ENCODE measurements at places on chromosomes 2 and 18.

- no peak for DNase-seq
These were observed 1346.8 kb upstream of the PIK3C3 start for GRCh38 chr18:40608226-40608625.

- DNase-seq = no peak
These were observed 52.3 kb downstream of the HIBCH start for GRCh38 chr2:190267302-190267701.

DNA sequence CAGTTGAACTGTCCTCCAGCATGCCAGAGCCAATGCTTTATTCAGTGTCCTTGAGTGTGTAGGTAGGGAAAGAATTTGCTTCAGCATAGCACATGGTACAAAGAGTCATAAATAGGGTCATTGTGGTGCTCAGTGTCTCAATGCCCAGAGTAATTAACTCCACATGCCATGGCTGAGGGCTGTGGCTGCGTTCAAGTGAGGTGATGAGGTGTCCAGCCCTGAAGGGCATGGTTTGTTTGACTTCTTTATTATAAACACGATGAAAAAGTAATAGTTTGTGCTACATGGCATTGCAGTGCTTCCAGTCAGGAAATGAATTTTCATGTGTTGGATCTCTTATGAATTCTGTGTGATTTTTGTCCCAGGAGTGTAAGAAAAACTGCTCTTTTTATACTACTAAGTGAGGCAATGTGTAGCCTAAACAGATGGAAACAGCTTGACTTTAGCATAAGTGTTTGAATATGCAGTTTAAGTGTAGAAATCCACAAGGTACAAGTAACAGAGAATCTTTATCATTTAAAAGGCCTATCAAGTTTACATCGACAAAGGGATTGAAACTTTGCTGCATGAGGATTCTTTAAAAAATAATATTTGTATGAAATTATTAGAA is 507.9 kb upstream of the CDH2 start:
- DNase-seq = no peak

DNA sequence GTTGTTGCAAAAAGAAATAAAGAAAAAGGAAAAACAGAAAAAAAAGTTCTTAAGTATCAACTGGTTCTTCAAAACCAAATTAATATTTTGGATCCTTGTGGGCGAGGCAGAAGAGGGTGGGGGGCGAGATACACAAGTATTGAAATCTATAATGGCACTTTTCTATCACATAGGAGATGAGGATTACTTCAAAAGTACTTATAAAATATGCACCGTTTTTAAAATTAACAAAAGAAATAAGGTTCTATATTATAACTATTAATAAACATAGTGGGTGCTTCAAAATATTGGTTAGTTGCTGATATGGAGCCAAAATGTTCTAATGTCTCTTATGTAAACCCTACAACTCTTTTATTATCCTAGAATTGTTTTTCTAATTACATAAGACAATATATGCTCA is 2.1 kb downstream of the FECH start:
- DNase-seq = no peak

GRCh38 chr2:170408461-170409163 is 230.7 kb downstream of the MYO3B start:
- no peak for DNase-seq

DNA sequence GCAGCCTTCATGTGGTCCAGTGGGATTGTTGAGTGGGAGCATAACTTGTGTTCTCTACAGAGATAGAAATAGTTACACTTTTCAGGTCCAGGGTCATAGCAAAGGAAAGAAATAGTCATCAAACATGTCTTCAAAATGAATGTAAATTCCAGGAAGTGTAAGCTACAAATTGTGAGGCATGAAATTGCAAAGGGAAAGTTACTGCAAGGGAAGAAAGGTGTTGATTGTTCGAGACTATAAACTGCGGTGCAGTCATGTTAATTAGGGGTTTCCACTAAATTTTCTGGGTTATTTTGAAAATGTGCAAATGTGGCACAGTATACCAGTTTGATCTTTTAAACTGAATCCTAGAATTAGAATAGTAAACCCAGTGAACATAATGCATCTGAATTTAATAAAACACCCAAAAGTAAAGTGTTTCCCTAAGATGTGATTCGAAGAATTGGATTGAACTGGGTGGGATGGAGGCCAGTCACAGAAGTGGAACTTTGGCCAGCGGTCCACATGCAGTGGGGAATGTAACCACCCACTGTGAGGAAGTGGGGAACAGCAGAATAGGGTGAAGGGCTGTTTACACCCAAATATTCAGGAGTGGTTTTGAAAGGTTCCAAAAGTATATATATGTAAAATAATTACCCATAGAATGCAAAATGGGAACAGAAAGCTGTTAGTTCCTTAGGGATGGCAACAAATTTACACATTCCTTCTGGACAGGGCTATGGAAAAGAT is 126.5 kb upstream of the CCDC68 start:
- DNase-seq = no peak

DNA sequence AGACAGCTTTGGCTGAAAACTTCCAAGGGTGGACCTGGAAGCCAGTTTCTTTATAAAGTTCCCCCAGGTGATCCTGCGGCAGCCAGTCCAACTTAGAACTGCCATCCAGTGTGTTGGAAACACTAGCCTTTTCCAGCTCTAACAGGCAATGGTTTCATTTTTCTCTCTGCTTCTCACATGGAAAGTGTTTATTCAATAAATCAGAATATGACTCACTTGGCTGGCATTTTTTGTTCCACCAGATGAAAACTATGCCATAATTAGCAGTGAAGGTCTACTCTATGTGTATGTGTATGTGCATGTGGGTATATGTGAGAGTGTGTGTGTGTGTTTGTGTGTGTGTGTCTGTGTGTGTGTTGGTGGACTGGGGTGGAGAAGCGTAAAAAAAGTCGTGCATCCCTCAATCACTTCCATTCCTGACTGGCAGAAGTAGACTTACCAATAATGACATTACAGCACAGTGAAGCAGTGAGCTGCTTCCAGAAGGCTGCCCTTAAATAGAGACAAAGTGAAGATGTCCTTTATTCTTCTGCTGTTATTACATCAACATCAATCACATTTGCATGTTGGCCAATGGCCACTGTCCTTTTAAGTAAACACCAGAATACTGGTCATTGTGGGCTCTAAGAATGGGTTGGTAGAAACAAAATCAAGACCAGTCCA is 90.9 kb upstream of the SETBP1 start:
- no peak for DNase-seq

DNA sequence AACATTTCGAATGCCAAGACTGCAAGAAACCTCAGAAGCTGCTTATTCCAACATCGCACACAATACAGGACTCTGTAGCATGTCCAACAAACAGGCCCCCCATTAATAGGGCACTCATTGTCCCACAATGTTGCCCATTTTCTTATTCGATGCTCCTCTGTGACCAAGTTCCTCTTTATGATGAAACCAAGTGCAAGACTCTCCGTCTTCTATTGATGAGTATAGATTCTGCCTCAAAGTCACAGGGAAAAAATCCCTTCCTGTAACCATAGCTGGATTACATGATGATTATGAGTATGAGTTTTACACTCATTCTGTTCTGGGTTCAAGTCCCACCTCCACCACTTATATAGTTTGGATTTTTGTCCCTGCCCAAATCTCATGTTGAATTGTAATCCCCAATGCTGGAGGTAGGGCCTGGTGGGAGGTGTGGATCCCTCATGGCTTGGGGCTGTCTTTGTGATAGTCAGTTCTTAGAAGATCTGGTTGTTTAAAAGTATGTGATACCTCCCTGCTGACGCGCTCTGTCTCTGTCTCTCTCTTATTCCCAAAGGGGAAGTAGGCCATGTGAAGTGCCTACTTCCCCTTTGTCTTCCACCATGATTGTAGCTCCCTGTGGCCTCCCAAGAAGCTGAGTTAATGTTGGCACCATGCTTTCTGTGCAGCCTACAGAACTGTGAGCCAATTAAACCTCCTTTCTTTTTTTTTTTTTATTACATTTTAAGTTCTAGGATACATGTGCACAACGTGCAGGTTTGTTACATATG is 148.7 kb downstream of the OSR1 start:
- no peak for DNase-seq

DNA sequence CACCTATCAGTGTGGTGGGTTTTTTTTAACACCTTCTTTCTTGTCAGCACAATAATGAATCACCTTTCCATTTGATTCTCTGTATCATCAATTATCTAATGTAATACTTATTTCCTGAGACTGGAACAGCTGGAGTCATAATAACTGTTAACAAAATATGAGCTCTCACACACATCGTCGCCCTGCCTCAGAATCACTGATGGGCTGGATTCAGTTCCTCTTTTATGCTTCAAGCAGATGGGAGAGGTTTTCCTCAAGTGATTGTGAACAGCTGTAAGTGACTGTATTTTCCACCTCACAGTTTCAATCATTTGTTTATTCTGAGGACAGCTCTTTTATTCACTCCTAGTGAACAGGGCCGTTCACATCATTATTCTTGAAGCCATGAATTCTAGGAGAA is 330.2 kb downstream of the DSC3 start:
- DNase-seq = no peak

- DNase-seq = no peak
These were observed 4.4 kb upstream of the ZEB2 start for GRCh38 chr2:144524118-144525009.

DNA sequence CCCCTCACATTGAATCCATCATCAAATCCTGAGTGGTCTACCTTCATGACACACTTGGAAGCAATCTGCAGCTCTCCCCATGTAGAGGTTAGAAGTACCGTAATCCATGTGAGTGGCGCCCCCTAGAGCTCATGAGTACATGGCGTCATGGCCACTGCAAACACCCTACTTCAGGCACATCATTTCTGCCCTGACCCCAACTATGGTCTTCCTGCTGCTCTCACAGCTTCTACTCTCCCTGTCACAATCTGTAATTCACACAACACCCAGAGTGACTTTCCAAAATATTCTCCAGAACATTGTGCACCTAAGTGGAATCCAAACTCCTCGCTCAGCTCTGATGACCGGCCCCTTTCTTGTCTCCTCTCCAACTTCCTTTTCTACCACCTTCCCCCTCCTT is 141.9 kb downstream of the ANKRD44 start:
- peak; percentile 64 for DNase-seq

- no peak for DNase-seq
These were observed 8.8 kb upstream of the POLI start for GRCh38 chr18:54260396-54261072.

GRCh38 chr2:44706681-44707553 is 234.6 kb upstream of the SIX3 start:
- no peak for DNase-seq

DNA sequence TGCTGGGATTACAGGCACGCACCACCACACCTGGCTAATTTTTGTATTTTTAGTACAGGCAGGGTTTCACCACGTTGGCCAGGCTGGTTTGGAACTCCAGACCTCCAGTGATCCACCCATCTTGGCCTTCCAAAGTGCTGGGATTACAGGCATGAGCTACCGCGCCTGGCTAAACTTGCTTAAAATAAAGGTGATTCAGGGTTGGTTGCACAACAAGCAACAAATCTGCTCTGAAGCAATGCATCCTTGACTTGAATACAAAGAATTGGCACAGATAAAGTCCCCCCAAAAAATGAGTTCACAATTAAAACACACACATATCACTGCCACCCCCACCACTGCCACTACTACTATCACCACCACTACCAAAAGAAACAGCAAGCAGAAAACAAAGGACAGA is 34.9 kb downstream of the CCDC88A start:
- DNase-seq = no peak

DNA sequence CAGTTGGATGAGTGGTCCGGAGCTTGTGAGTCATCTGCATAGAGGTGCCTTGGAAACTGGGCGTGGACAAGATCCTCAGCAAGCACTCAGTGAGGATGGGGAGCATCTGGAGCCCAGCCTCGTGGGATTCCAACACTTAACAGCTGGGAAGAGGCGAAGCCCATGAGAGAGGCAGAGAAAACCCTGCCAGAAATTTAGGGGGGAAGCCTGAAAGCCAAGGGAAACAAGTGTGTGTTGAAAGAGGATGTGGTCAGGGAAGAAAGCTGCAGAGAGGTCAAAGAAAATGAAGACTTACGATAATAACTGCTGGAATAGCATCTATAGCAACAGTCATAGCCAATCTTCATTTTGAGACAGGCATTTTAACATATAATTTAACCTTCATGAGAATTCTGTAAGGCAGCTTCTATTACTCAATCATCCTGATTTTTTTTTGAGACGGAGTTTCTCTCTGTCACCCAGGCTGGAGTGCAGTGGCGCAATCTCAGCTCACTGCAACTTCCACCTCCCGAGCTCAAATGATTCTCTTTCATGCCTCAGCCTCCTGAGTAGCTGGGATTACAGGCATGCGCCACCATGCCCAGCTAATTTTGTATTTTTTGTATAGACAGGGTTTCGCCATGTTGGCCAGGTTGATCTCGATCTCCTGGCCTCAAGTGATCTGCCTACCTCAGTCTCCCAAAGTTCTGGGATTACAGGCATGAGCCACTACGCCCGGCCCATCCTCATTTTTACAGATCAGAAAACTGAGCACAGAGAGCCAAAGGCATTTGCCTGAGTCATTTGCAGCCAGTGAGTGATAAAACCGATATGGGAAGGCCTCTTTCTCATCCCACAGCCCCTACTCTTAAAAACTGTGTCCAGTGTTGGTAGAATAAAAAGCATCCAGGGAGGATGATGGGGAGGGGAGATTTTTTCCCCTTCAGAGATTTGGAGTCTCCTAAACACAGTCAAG is 214.4 kb upstream of the EPAS1 start:
- no peak for DNase-seq

DNA sequence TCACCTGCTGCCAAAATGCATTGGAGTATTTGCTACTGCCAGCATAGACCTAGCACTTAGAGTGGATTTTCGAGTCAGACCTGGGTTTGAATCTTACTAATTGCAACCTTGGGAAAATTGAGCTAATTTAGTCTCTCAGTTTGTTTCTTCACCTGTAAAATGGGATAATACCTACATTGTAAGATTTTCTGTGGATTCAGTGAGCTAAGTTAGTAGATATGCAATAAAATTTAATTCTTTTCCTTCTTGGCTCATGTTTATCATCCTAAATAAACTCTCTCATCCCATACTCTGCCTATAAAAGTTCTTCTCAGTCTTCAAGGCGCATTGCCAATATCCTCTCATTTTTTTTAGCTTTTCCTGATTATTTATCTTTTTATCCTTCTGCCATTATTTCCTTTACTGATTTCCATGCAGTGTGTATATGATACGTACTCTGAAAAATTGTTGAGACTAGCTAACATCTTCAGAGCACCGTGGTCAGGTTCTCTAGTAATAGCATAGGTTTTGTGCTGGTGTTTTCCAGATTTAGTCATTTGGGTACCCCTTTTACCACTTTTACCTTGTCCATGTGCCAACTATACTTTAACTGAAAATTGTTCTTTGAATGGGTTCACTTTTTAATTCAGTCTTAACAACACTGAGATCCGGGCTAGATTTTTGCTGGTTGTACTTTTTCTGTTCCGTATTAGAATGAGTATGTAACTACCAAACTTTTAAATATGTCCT is 7.3 kb downstream of the CEP192 start:
- DNase-seq = no peak

- DNase-seq = no peak
These were observed 1.7 kb upstream of the ESCO1 start for GRCh38 chr18:21602299-21602587.

DNA sequence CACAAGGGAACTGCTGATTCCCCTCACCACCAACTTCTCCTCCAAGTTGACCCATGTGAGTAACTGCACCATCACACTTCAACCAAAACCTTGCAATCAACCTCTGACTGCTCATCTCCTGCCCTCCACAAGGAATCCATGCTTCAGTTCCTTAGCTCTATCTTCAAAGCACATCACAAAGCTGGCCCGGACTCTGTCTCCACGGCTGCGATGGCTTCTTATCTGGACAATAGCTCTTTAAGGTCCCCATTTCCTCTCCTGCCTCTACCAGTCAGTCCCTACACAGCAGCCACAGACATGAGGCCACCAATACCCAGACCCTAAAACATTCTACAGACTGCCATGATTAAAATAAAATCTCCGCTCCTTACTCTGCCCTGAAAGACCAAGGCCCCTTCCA is 25.7 kb downstream of the MBOAT2 start:
- no peak for DNase-seq

All from stimulated activated CD4-positive, alpha-beta T cell treated with anti-CD3 and anti-CD28 coated beads, Interleukin-4, amount 100 ng/mL, for 4 hours (primary cell).